Stimulated activated CD4-positive, alpha-beta T cell treated with anti-CD3 and anti-CD28 coated beads, Interleukin-2, amount 100 ng/mL, for 48 hours (primary cell): ENCODE measurements at places on chromosomes 2 and 18.

- no peak for DNase-seq
Observed at GRCh38 chr2:34747643-34748042, 1148.5 kb upstream of the FAM98A start.

DNA sequence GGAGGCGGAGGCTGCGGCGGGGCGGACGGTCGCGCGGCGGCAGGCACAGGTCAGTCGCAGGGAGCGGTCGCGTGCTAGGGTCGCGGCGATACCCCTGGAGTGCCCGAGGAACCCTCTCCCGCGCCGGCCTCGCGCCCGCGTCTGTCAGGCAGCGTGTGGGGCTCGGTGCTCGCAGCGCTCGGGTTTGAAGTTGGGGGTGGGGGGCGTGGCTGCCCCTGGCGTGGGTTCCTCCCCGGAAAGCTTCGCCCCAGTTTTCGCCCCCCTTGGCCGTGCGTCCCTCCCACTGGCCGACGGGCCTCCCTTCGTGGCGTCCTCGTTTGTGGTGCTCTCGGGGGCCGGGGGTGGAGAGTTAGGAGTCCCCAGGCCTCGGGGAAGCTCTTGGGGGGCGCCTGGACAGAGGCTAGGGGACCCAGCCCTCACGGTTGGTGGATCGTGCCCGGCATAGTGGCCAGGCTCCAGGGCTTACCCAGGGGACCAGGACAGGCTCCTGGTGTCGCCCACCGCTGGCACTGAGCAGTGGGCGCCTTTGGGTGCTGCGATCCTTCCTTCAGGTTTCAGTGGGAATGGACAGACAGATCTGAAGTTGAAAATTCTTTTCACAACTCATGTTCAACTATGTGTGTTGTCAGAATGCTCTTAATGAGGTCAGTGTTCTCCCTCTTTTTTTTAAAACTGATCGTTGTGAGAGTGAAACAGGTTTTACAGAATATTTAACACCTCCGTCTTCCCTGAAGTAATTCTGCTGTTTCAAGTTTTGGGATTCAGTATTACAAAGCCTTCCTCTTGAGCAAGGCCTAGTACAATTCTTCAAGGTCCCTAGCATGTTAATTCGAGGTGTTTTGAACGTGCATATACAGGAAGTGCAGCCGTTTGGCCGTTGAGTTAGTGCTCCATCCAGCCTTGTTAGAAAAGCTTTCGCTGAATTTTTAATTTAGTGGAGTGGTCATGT lies 604 bp downstream of the RALBP1 start:
- peak; percentile 5 for DNase-seq

GRCh38 chr2:15158532-15158931 lies 402.6 kb downstream of the NBAS start:
- DNase-seq, result no peak

GRCh38 chr2:172442072-172442895 lies 14.9 kb downstream of the ITGA6 start:
- peak; percentile 46 for DNase-seq

DNA sequence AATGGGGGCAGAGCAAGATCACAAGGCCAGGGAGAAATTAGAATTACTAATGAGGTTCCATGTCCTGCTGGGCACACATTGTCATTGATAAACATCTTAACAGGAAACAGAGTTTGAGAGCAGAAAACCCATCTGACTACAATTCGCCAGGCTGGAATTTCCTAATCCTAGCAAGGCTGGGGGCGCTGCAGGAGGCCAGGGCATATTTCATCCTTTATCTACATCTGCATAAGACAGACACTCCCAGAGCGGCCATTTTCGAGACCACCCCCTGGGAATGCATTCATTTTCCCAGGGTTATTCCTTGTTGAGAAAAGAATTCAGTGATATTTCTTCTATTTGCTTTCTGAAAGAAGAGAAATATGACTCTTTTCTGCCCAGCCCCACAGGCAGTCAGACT lies 152.7 kb downstream of the SUCLG1 start:
- DNase-seq, result no peak

- peak; percentile 36 for DNase-seq
Observed at GRCh38 chr2:190088917-190089316, 26.4 kb upstream of the MSTN start.

DNA sequence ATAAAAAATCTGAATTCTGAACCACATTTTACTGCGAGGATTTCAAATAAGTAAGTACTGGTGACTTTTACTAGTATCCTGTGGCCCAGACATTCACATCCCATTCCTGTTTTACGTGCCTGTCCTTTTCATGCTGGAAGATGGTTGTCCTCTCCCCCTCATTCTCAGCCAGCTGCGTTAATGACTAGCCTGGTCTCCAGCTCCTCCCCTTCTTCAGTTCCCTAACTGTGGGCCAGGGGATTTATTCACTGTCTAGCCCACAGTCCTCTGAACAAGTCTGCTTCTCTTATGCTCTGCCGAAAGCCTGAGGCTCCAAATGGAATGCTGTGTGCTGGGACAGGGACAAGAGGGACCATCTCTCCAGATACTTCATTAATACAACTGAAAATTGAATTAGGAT lies 373.9 kb downstream of the PTPRM start:
- no peak for DNase-seq

GRCh38 chr2:88027697-88028389 lies 11.5 kb upstream of the RNU2-63P start:
- no peak for DNase-seq

GRCh38 chr2:216202626-216203250 lies 93.6 kb downstream of the XRCC5 start:
- no peak for DNase-seq

- DNase-seq, result peak; percentile 3
Observed at GRCh38 chr2:177604271-177605065, 211.9 kb downstream of the AGPS start.

DNA sequence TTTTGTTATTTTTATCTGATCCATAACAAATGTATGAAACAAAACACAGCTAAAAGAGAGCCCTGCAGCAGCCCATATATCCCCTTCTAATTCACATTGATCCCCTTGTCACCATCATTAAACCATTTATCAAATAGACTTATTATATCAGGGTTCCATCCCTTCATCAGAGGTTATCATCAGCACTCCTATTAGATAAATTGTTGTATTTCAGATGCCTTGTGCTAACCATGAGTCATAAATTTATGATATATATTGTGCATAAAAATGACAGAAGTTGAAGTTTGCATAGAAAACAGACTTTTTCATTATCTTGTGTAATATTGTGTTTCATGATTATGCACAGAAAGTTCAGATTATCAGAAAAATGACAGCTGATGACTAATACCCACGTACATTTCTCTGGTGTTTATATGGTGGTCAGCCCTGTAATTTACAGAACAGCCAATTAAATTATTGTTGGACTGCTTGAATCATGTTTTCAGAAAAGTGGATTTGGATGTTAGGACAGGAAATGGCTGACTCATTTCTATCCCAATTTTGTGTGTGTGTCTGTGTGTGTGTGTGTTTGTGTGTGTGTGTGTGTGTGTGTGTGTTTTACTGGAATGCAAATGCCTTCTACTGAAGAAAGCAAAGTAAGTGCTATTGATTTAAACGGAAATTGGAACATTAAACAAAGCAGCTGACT lies 80.9 kb downstream of the PPP1R1C start:
- no peak for DNase-seq

GRCh38 chr18:318791-319291 lies 51.0 kb upstream of the THOC1 start:
- DNase-seq, result no peak

- no peak for DNase-seq
Observed at GRCh38 chr2:37781028-37781427, 109.6 kb upstream of the CDC42EP3 start.

DNA sequence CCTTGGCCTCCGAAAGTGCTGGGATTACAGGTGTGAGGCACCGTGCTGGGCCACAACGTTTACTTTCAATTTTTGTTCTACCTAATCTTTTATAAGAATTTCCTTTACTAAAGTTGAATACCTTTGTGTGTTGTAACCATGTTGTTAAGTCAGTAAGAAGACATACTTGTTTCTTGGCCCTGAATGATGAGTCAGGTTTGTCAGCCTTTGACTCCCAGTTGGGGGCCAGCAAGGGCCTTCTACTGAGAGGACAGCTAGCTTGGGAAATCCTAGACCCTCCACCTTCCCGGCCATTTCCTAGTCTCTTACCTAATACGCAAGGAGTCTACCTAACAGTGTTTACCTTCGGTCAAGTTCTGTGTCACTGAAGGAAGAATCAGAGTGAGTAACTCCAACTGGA lies 22.7 kb downstream of the MTHFD2 start:
- DNase-seq, result no peak

DNA sequence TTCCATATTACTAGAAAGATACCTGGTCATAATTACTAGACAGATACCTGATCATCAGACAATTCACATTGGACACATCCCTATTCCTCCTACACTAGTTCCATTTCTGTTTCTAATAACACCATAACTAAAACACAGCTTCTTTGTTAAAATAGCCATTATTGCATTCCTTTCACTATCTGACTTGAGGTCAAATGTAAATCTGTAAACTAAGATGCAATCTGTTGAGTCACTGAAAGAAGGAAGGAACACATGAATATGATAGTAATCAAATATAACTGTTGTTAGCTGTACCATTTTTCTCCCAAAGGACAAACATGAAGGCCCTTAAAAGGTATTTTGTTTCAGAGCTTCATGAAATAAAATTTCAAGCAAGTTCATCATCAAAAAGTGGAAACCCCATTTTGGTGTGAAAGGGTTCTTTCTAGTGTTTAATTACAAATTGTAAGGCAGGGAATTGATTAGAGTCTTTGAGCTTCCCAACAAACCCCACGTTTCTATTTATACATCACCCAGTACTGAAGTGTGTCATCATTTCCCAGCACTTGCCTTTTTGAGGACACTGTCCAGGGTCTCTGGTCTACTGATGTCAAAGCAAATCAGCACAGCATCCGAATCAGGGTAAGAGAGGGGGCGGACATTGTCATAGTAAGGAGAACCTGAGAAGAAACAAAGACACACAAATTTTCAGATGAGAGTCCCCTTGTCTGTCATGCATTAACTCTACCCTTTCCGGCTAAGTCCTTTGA lies 13.0 kb downstream of the RND3 start:
- no peak for DNase-seq

DNA sequence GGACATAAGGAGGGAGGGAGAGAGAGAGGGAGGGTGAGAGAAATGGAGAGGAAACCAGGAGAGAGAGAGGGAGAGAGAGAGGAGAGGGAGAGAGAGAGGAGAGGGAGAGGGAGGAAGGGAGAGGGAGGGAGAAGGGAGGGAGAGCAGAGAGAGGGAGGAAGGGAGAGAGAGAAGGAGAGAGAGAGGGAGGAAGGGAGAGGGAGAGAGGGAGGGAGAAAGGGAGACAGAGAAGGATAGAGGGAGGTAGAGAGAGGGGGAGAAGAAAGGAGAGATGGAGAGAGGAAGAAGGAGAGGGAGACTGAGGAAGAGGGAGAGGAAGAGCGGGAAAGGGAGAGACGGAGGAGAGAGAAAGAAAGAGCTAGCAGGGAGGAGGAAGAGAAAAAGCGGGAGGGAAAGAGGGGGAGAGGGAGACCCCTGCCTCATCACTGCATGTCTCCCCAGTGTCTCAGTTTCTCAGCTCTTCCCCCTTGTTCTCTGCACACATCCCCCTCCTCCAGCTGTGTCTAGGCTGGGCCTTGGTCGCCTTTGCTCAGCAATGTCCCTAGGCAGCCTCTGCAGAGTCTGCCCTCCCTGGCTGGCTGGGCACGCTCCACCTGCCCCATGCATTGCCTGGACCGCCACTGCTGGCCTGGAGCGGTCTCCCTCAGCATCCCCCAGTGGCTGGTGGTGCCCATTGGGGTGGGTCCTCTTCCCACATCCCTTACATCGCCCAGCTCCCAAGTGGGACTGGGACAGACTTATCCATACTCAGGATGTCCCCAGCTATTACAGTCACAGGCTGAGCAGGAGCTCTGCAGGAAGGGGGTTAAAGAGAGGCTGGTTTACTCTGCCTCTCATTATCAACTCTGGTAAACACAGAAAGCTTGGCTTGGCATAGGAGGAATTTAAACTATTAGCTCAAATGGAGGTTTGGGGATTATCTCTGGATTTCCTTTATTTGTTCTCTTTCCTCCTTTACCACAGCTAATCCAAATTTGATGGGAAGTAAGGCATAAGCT lies 85.7 kb upstream of the APCDD1 start:
- no peak for DNase-seq

GRCh38 chr2:24253303-24253919 lies 78.6 kb downstream of the FAM228A start:
- no peak for DNase-seq

DNA sequence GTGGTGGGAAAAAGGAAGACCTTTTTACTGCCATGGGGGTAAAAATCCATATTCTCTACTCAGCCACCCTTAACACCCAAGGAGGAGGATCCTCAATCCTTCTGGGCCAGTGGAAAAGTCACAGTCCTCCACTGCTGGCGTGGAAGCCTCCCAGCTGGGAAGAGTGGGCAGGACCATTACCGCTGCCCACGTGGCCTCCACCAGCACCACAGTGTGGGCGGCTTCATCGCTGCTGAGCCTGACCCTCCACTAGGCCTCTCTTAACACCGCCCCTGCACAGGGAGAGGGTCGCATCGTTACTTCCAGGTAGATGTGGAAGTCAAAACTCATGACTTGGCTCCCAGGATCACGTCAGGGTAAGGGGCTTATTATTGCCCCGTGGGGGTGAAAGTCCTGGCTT lies 656.5 kb downstream of the SUCLG1 start:
- DNase-seq, result no peak

DNA sequence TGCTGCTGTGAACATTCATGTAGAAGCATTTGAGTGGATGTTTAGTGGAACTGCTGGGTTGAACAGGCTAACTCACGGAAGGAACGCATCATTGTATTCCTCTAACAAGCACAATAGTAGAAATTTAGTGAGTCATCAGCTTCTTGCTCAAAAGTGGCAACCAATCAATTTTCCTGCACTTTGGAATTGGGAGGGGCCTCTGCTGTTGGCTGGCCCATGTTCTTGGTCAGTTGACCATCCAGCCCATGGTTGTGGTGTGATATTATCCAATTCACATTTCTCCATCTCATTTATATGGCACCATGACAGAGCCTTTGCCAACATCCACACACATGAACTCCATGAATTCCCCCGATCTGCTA lies 95.0 kb downstream of the TNFRSF11A start:
- DNase-seq, result no peak

DNA sequence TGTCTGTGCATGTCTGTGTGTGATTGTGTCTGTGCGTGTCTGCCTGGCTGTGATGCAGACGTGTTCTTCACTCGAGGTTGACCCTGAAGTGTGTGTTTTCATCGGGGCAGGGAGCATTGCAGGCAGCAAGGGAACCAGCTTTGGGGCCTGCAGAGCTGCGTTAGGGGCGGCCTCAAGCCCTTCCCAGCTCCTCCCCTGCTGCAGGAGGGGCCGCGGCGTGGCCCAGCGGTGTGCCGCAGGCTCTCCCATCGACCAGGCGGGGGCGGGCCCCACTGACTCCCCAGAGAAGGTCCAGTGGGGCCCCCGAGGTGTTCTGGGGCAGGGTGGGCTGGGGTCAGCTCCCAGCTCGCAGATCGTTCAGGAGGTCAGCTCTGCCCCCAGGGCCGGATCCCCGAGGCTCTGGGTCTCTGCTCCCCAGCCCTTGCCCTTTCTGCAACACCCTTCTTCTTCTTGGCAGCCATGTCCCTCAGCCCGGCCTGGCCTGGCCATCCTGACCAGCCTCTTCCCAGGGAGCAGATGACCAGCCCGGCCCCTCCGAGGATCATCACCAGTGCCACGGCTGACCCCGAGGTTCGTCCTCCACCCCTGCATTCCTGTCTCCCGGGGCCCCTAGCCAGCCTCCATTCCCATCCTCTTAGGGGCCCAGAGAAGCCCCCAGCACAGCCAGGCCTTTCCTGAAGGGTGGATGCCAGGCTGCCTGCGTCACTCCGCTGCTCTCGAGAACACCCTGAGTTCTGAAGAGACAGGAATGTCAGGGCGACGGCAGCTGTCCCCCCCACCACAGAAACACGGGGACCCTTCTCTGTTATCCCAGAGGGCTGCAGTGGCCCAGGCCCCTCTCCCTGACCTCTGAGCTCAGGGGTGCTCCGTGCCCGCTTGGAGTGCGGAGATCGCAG lies 11.1 kb upstream of the KLHL30 start:
- DNase-seq, result no peak
